GM23338 (cell line): ENCODE measurements at places on chromosomes 2 and 18. TPM values are rescaled to one million over a fixed set of nuclear protein-coding genes. Genes with fewer than 3 reads are reported as not detected.

- H3K36me3 ChIP-seq, result no peaks in the 10 kb centered on the region
- DNase-seq, result no peak
Observed at GRCh38 chr2:145110668-145111356, 590.9 kb upstream of the ZEB2 start.

PDCD1 gene
- 0.38 and 1.8 TPM in 2 replicates for total RNA-seq

- H3K27ac ChIP-seq, result no peak overlapping the region
- H3K36me3 ChIP-seq, result peaks cover 11% of the 10 kb centered on the region; the same call in 1 of the 2 replicates
- no peaks in the 10 kb centered on the region for H3K27me3 ChIP-seq
- peaks cover 21% of the 10 kb centered on the region for H3K4me1 ChIP-seq
Observed at GRCh38 chr2:42640261-42640660, 71.8 kb downstream of the MTA3 start.

DNA sequence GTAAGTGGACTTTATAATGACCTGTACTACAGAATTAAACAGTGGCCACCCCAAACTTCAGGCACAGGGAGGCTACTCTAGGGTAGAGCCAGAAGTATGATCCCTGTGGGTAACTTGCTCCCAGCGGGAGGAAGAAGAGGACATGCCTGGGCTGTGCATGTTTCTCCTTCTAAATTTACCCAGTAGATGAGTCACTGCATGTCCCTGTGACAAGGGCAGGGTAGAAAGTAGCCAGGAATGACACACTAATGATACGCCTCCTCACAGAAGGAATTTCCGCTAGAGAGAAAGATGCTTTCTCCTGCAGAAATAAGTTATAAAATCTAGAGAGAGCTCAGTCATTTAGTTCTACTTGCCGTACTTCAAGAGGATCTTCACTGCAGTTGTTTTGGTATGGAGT is 7.5 kb downstream of the ACYP2 start:
- no peak for DNase-seq
- H3K36me3 ChIP-seq, result peaks cover 20% of the 10 kb centered on the region; the same call in 1 of the 2 replicates
- H3K4me3 ChIP-seq, result no peak overlapping the region
- H3K27me3 ChIP-seq, result no peaks in the 10 kb centered on the region

EGR4 gene
- not detected in 2 replicates for total RNA-seq

DNA sequence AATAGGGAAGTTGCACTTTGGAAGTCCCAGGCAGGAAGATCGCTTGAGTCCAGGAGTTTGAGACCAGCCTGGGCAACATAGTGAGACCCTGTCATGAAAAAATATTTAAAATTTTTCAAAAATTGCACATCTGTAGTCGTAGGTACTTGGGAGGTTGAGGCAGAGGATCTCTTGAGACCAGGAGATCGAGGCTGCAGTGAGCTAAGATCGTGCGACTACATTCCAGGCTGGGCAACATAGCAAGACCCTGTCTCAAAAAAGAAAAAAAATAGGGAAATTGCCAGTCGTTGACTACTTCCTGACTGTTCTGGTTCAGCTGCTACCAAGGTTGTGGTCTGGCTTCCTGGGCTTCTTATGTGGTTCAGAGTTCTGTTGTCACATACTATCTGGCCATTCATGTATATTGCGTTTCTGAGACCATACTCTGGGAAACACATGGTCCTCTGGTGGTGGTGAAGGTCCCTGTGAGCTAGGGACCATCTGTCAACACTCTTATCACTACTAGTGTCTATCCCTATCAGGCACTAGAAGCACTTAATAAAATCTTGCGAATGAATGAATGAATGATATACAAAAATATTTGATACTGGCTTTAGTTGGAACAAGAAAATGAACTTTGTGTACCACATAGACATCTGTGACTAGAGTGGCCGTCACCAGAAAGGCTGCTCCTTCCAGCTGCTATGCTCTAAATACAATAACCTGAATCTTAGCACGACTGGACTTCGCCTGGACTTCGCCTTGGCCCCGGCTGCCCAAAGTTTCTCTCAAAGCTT is 861 bp upstream of the KLHL23 start:
- peaks cover 29% of the 10 kb centered on the region for H3K4me1 ChIP-seq
- H3K27ac ChIP-seq, result no peak overlapping the region
- H3K36me3 ChIP-seq, result no peaks in the 10 kb centered on the region; the same call in 1 of the 2 replicates
- no peak for DNase-seq
- H3K27me3 ChIP-seq, result peaks cover 7% of the 10 kb centered on the region

DNA sequence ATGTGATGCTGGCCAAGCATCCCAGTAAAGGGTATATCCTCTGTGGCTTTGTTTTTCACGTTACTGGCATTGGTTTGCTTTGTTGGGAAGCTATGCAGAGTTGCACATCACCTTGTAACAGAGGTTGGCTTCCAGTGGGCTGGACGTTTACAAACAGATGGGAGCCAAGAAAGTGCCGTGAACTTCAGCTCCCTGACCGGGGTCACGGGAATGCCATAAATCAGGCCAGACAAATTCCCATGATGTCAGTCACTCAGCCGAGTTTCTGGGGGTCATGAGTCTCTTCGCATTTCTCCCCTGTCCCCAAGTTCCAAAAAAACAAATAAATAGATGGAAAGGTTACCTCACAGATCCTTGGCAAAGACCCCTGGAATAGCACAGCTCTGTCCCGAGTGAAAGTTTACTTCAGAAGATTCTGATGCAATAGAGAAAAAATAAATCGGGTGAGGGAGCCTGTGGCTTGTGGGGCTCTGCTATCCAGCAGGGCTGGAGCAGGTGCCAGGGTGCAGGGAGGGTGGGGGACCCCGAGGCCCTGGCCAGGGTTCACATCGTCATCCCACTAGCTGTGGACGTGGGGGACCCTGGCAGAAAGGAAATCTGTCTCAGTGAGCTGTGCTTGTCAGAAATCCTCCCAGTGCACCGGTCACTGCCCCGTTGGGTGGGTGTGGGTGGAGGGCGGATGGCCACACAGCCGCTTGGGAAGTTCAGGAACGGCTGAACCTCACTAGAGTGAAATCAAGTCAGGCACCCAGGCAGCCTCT is 27.8 kb downstream of the TWIST2 start:
- no peaks in the 10 kb centered on the region for H3K27me3 ChIP-seq
- no peaks in the 10 kb centered on the region for H3K4me1 ChIP-seq
- no peak for DNase-seq
- H3K36me3 ChIP-seq, result no peaks in the 10 kb centered on the region
- no peak overlapping the region for H3K4me3 ChIP-seq

DNA sequence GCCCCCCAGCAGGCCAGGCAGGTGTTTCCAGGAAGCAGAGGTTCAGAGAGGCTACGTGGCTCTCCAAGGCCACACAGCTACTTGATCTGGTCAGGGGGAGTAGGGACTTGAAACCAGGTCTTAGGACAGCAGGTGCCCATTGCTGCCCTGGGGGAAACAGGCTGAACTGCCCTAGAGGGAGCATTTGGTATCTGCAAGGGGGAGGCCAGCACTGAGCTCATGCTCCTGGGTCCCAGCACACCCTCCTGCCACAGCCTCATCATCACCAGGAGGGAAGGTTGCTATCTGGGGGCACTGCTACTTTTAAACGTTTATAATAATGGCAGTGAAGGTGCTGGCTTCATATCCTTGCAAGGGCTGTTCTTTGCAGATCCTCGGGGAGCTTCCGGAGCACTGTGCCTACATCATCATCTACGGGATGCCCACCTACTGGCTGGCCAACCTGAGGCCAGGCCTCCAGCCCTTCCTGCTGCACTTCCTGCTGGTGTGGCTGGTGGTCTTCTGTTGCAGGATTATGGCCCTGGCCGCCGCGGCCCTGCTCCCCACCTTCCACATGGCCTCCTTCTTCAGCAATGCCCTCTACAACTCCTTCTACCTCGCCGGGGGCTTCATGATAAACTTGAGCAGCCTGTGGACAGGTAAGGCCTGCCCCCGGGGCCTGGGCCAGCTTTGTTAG is 36.1 kb downstream of the ABCG8 start:
- peak; percentile 35 for DNase-seq
- H3K36me3 ChIP-seq, result no peaks in the 10 kb centered on the region
- peaks cover 7% of the 10 kb centered on the region; the same call in 1 of the 2 replicates for H3K27me3 ChIP-seq
- H3K27ac ChIP-seq, result no peak overlapping the region
- no peak overlapping the region for H3K4me3 ChIP-seq

DNA sequence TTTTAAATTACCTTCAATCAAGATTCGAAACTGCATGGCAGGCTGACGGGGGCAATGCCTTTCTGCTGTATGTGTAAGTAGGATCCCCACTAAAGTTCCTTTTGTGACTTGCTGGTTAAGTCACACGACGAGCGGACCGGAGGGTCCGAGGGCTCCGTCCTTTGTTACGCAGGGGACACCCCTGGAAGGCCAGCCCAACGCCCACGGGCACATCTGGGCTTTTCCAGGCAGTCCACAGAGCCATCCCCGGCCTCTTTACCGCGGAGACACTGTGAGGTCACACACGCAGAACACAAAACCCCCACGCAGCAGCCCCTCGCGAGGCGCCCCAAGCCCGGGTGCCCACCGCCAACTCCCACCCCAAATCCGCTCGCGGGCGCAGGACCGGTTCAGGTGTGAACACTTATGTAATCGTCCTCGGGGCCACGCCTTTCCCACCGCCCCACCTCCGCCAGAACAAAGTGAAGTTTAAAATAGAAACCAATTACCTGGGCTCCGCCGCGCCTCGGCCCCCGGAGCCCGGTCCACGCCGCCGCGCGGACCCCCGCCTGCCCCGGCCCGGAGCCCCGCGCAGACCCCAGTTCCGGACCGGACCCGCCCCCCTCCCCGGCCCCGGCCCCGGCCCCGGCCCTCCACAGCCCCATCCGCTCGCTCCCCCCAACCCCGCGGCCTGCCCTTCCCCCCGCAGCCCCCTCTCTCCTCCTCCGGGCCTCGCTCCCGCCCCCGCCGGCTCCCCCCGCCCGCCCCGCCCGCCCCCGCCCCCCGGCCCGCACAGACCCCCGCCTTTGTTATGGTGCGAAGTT is 4.2 kb downstream of the ZNF516 start:
- peak overlapping the region; percentile 79 for H3K4me3 ChIP-seq
- peaks cover 58% of the 10 kb centered on the region for H3K27me3 ChIP-seq
- peaks cover 42% of the 10 kb centered on the region for H3K4me1 ChIP-seq
- peak; percentile 66 for DNase-seq
- no peak overlapping the region for H3K27ac ChIP-seq

DNA sequence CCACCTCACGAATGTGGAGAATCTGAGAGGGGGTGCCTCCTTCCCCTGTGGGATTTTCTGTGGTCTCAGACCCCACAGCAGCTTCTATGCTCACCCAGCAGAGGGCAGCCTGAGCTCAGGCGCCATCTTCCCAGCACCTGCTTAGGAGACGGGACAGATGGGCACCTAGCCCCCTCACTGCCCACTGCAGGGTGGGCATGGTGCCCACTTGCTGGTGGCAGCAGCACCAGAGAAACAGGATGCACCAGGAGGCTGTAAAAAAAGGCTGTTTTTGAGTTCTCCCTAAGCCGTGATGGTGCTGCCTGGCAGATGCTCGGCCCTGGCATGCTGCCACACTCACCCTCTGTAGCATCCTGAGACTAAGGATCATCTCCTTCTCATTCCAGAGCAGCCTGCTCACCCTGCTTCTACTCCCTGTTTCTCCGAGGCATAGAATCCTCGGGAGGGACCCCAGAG is 19.1 kb upstream of the SLC20A1 start:
- peaks cover 13% of the 10 kb centered on the region for H3K4me1 ChIP-seq
- peak; percentile 72 for DNase-seq
- no peak overlapping the region for H3K4me3 ChIP-seq
- H3K36me3 ChIP-seq, result no peaks in the 10 kb centered on the region

KIDINS220 gene
- 38.2 and 41.9 TPM in 2 replicates for total RNA-seq

GRCh38 chr2:142944264-142944663 is 66.8 kb downstream of the KYNU start:
- H3K27ac ChIP-seq, result no peak overlapping the region
- H3K4me1 ChIP-seq, result 0 out of 2 replicates have a peak, but pooled peaks cover 7% of the 10 kb centered on the region
- no peak for DNase-seq
- no peaks in the 10 kb centered on the region for H3K27me3 ChIP-seq
- no peaks in the 10 kb centered on the region for H3K36me3 ChIP-seq
- H3K4me3 ChIP-seq, result no peak overlapping the region

DNA sequence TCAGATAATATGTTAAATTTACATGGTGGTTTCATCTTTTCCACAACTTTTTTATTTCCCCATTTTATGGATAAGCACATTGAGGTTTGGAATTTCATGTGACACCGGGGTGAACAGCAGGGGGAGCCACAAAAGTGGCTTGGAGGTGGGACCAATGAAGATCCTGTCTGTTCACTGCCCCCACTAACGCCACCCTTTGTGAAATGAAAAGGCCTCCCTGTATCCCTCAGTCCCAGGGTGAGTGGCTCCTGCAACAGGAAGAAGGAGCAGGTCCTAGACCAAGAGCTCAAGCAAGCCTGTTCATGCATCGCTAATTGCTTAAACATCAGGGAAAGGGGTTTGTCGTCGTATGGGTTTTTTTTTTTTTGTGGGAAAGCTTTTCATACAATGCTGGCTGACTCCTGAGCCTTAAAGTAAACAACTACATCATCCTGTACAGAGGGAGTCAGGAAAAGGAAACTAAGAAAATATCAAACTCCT is 267.8 kb upstream of the EPAS1 start:
- H3K27me3 ChIP-seq, result no peaks in the 10 kb centered on the region
- no peak overlapping the region for H3K27ac ChIP-seq
- H3K36me3 ChIP-seq, result no peaks in the 10 kb centered on the region
- H3K4me3 ChIP-seq, result no peak overlapping the region
- H3K4me1 ChIP-seq, result no peaks in the 10 kb centered on the region
- DNase-seq, result no peak

TUBA4B gene
- total RNA-seq, result 0.14 TPM in 1 of 2 replicates, not detected in the other

DNA sequence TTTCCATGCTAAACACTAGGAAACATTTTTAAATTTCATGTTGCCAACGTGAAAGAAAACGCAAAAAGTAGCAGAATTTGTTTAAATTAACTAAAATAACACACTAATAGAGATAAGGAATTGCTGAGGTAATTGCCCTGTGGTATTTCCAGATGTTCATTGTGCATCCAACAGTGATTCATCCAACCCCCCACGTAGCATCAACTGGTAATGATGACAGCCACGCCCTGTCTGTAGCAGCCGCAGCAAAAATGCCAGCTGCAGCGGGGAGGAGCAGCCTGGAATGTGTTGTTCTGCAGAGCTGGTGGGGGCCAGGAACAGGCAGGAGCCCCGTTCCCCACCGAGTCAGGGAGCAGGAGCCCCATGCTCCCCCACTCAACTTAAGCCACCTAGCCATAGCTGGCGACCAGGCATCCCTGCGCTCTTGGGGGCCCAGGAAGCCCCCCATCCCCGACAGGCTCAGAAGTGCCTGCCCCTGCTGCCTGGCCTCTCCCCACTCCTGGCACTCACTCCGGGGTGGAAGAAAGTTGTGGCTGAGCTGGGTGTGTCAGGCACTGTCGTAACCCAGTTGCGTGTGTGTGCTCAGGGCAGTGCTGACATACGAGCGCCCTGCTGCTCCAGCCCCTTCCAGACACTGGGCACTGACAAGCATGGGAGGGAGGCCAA is 695.1 kb upstream of the ACVR2A start:
- H3K4me3 ChIP-seq, result no peak overlapping the region
- 0 out of 2 replicates have a peak, but pooled peaks cover 4% of the 10 kb centered on the region for H3K36me3 ChIP-seq
- H3K4me1 ChIP-seq, result no peaks in the 10 kb centered on the region
- no peak for DNase-seq
- no peak overlapping the region for H3K27ac ChIP-seq
- H3K27me3 ChIP-seq, result no peaks in the 10 kb centered on the region
